ENCODE measurements at places on chromosomes 16 and 17.
A peak's percentile ranks its signal among the peaks of the same experiment; 100 is the strongest.

- DNase-seq: no peak
Measured at GRCh38 chr16:83136419-83136818, 509.6 kb downstream of the CDH13 start.

DNA sequence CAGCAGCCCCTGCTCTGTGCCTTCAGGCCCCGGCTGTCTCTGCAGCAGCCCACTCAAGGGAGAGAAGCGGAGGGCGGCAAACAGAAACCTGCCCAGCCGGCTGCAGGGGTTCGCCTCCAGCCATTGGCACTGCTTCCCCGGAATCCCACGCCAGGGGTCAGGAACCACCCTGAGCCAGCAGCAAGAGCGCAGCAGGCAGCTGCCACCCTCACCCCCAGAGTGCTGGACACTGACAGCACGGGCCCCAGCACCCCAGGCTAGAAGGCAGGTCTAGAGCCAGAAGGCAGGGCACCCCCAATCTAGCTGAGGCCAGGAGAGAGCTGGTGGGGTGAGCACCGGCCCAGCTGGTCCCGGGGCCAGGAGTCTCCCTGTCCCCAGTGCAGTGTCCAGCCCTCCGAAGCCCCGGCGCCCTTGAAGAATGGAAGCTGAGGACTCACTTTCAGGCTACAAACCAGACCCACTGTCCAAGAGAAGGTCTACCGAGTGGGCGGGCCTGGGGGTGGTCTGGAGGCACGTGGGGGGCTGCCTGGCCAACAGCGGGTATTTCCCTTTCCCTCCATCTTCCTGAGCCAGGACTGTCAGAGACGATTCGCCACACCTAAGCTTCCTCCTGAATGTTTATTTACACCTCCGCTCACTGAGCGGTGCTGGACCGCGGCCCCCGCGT lies 8.4 kb downstream of the UBALD2 start:
- DNase-seq: no peak

DNA sequence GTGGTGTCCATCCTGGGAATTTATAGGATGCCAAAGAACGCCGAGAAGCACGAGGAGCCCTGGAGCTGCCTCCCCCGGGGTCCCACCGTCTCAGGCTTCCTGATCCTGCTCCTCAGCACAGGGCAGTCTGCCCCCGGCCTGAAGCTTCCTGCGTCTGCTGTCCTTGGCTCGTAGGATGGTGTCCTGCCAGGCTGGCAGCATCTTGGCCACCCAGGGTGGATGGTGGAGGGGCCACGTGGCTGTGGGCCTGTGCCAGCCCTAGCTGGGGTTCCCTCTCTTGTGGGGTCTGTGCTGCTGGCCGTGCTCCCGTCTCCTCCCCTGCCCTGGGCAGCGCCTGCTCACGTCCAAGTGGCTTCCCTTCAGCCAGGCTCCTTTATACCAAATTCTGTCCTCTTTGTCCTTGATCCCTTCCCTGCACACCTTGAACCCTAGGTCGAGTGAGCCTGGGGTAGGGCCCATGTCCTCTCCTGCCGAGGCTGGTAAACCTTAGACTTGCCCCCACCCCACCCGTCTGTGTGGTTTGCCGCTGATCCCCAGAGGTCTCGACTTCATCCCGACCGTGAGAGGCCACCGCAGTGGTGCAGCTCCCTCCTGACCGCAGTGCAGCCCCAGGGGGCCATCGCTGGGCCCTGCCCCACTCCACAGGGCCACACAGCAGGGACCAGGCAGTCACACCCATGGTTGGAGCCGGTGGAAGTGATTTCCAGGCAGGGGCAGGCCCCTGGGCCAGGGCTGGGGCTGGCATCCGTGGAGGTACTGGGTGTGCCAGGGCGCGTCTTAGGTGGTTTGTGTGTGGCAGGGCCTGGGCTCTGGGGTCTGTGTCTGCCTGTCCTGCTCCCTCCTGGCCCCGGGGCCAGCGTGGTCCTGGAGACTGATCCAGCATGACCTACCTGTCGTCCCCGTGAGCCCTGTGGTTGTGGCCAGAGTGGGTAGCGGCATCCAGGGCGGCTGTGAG lies 46.5 kb downstream of the BAIAP2 start:
- DNase-seq: no peak

DNA sequence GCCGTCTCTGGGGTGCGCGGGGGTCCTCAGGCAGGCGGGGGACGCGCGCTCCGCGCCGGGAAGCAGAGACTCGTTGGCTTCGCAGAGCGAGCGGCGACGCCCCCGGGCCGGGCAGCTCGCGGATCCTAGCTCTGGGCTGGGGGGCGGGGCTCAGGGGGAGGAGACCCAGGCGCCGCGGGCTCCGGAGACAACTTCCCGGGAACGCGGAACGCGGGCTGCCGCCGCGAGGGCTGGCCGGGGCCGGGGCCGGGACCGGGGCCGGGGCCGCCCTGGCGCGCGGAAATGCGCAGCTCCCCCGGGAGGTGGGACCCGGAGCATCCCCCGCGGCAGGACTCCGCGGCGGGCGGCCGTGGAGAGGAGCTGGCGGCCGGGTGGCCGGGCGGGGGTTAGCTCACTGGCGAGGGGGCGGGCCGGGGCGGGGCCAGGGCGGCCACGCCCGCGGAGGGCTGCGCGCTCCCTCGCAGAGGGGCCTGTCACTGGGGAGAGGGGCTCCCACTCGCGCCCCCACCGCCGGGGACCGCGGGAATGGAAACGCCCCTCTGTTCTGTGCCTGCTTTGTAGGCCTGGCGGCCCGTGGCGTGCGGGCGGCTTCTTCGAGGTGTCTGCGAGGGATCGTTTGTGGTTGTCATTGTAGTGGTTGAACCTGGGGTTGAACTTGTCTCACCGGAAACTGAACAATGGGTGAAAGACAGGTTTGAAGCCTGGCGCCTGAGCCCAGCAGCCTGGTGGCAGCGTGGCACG lies at the start of gene GAS7:
Gene GAS7, minus strand, starts transcription at position 98 of the 741 bp plus-strand sequence.
- DNase-seq: no peak

DNA sequence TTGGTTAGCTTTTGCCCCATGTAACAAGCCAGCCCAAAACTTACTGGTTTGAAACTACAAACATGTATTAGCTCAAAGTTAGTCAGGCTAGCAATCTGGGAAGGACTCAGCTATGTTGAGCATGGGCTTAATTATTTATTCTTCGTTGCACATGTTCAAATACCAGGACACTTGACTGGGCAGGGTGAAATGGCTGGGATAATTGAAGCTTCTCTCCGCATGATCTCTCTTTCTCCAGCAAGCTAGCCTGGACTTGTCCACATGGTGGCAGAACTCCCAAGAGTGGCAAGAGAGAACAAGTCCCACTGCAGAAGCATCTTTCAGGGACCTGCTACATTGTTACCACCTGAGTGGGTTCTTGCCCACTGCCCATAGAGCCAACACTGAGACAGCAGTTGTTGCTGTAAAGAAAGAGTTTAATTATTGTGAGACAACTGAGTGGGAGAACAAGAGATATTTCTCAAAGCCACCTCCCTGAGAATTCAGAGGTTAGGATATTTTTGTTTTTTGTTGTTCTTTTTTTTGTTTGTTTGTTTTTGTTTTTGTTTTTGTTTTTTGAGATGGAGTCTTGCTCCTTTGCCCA lies 16.8 kb upstream of the ATF7IP2 start:
- peak; percentile 3 for DNase-seq

- peak; percentile 95 for DNase-seq
Measured at GRCh38 chr17:59845595-59846393, 46.9 kb downstream of the TUBD1 start.

- peak; percentile 69 for DNase-seq
Measured at GRCh38 chr16:2033057-2033908, 6.6 kb downstream of the NHERF2 start.

DNA sequence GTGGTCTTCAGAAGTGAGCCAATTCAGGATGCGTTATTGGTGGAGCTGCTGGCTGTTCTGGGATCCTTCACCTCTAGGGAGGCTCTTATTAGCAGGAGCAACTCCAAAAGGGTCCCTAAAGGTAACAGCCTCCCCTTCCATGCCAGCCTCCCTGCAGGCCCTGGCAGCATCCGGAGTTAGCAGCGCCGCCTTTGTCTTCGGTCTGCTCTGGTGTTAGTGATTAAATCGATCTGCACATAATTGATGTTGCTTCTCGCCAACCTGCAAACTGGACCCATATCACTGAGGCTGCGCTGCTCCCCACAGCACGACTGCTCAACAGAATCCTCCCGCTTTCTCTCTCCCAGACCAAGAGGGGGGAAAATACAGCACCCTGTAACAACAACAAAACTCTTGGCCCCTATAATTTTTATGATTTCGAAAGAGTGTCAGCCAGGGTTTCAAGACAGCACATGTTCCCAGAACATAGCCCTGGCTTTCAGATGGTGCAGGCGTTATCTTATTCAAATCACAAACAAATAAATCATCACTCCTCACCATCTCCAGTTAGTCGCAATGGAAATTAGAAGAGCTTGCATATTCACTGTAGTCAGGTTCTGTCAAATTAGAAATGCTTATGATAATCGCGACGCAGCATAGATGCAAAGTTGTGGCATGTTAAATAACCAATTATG lies 76.0 kb downstream of the IRX3 start:
- no peak for DNase-seq

- DNase-seq: no peak
Measured at GRCh38 chr17:40485851-40486521, 15.4 kb downstream of the TNS4 start.

DNA sequence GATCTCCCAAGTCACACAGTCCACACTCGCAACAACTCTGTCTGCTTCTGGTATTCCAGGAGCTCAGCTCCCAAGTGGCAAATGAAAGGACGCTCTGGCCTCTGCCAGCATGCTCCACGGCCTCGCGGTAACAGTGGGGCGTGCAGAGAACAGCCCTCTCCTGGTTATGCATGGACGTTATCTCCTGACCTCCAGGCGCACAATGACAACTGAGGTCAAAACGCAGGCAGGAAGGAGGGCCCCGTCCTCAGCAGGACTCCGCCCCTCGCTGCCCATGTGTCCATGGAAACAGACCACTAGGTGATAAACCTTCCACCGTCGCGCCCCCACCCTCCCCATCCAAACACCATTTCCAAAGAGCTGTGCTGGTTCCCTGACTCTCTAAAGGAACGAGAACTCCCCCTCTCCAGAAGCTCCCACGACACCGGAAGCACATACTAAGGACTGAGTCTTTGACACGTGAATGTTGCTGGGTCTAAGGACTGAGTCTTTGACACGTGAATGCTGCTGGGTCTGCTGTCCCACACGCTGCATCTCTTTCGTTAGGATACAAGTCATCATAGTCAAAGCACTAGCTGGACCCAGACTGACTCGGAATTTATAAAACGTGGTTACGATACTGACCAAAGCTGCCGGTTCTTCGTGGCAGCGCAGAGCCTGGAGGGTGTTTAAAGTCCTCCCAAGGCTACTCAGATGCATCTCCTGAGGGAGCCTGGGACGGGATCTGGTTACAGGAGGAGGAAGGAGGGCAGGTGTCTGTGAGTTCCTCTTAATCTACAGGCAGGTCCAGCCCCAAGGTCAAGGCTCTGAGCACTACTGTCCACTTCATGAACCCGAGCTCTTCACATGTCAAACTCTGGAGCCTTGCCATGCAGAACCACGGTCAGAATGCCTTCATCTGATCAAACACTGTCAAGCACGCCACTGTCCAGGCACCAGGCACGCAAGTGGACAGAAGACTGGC lies 43.9 kb downstream of the KLHDC4 start:
- no peak for DNase-seq

- DNase-seq: no peak
Measured at GRCh38 chr16:19936441-19936840, 51.8 kb upstream of the GPRC5B start.

- peak; percentile 95 for DNase-seq
Measured at GRCh38 chr16:85610446-85611193, 2.5 kb upstream of the GSE1 start.

DNA sequence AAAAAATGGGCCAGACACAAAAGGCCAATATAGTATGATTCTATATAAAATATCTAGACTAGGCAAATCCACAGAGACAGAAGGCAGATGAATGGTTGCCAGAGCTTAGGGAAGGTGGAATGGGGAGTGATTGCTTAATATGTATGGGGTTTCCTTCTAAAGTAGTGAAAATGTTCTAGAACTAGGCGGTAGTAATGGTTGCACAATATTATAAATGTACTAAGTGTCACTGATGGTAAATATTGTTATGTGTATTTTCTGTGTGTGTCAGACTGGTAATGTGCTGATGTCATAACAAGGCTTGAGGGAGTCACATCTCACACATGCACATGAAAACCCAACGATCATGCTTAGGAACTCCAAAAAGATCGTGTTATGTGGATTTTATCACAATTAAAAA lies 106.9 kb upstream of the SIAH1 start:
- no peak for DNase-seq
